Upper lobe of left lung (tissue), 6 donors: ENCODE measurements at places on chromosomes 2 and 18.

DNA sequence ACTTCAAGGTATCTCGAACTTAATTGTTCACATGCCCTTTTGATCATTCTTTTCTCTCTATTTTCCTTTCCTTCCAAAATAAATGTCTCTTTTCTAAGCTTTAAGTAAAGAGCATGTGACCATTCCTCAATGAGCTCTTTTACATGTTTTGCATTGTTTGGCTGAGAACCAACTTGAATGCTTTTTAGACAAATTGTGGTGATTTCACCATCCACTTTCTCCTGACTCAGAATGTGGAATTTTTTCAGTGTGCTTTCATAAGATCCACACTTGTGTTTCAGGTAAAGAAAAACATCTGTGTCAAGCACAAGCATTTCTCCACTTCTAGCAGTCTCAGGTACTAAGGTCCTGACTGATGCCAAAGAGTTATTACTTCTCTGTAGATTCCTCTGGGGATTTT is 10.7 kb downstream of the RBM43 start:
- no peak for DNase-seq

GRCh38 chr2:213317929-213318328 is 33.7 kb downstream of the SPAG16 start:
- DNase-seq: no peak

DNA sequence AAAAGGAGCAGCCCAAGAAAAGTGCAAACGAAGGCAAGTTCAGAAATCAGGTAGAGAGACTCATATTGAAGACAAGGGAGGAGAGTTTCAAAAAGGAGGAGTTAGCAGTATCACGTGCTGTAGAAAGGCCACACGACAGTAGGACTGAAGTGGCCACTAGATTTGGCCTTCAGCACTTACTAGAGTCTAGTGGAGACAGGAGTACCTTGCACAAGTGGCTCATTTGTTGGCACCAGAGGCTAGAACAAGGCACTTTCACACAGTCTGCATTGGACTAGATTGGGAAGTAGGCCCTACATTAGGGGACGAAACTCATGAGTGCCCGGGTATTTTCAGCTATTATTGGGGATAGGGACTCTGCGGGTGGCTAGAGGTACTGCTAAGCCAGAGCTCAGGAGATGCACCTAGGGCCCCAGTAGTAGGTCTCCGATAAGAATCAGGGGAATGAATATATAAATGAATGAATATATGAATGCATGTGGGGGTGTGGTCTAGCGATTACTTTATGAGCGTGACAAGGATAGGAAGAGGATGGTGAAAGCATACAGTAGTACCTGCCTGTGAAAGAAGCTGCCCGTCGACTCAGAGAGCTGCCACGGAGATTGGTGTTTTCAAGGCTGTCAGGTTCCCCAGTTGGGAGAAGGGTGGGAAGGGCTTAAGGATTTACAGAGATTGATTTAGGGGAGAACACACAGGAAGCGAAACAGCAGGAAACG is 1.4 kb upstream of the NCOA1 start:
- no peak for DNase-seq

DNA sequence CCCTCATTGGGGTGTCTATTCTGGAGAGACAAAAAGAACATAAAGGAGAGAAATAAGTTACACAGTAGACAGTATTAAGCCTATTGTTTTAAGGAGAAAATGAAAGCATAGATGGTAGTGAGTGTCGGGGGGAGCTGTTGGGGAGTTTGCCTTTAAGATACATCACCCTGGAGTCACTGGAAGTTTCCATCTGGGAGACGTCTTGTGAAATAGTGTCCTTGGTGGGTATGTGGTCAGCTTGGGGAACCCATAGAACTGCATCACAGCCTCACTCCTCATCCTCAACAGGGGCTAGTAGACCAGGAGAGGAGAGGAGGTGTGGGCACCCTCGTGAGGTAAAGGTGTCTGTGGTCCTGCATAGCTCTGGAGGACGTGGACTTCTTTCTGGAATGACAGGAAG is 60.6 kb downstream of the RNF144A start:
- no peak for DNase-seq

DNA sequence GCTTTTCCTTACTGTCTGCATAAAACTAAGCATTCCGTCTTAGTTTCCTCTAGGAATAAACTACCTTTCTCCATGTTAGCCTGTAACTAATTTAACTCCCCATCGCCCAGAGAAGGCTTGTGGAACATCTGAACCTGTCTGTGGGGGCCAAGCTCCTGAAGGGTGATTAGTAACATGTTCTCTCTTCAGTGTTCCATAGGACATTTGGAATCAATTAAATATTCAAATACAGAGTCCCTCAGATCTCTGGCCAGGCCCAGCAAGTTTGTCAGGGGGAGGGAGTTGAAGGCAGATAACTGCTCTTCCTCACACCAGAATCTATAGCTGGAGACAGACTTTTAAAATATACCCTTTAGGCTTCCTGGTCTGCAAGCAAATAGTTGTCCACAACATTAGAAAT is 8.8 kb downstream of the RDH14 start:
- DNase-seq: no peak

DNA sequence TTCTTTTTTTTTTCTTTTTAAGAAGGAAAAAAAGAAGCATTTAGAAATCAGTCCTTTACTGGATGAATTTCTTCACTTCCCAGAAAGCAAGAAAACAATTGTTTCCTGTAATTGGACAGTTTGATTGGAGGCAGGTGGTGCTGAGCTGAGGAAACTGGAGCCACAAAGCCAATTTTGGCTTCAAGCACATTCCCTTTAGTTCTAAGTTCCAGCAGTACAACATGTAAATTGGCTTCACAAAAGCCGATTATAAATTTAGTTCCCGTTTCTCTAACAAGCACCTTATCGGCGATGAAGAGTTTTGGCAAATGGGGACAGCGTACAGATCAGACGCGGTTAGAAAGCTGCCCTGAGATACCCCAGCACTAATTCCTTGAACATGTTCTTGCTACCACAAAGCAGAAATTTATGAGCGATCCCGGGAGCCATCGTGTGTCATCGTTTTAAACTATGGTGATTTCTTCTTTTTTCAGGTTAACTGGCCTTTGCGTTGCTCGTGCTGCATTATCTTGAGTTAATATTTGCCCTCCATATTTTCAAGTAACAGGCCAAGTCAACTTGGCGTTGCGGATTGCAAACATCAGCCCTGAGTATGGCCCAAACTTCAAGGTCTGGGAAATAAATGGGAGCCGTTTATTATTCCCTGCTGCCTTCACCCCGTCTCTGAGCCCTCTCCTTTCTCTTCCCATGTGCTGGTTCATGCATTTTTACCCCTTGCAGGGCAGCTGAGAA is 190.4 kb upstream of the ID2 start:
- DNase-seq: no peak

DNA sequence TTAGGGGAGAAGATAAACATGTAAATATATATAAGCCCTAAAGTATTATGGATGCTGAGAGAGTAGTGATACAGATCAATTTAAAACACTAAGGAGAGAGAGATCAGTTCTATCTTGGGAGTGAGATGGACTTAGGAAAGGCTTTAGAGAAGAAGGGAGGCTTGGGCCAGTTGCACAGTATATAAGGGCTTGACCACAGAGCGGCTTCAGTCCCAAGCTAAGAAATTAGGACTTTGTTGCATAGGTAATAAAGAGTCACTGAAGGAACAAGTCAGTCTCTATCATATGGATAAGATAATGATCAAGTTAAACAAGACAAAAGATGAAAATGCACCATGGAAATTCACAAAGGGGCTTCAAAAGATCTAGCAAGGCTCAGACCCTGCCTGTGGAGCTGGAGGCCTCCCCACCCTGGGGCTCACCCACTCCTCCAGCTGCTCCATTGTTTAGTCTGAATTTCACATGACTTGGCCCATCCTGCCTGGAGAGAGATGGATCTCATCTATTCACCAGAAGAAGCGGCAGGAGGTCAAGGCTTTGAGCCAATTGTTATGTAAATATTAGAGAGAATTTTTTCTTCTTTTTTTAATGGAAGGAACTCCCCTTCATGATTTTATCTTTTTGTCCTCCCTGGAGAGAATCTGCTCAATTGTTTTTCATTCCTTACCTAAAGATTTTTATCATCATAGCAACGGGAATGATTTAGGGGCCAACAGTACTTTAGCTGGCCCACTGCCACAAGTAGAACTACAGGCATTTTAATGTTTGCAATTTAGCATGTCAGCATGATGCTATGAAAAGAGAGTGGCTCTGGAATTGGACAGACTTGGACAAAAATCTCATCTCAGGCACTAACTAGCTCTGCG is 44.0 kb downstream of the GYPC start:
- DNase-seq: no peak

DNA sequence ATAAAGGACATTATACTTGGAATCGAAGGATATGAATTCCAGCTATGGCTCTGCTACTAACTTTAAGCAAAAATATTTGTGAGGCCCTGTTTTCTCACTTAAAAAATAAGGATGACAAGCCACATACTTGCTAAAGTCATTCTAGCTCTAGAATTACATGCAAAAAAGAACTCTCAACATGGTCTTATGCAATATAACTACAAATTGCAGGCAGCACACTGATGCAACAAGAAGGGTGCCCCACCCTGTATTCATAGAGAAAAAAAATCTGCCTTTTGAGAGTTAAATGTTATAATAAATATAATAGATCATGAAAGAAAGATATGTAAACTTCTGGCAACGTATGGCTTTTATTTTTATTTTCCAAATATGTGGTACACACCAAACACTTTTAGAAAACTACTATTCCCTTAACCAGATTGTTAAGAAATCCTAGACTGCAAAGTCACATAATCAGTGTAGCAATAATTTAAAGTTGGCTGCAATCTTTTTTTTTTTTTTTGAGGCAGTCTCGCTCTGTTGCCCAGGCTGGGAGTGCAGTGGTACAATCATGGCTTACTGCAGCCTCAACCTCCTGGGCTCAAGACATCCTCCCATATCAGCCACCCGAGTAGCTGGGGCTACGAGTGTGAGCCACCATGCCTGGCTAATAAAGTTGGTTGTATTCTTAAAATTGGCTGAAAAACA is 40.2 kb upstream of the WDSUB1 start:
- DNase-seq: no peak

DNA sequence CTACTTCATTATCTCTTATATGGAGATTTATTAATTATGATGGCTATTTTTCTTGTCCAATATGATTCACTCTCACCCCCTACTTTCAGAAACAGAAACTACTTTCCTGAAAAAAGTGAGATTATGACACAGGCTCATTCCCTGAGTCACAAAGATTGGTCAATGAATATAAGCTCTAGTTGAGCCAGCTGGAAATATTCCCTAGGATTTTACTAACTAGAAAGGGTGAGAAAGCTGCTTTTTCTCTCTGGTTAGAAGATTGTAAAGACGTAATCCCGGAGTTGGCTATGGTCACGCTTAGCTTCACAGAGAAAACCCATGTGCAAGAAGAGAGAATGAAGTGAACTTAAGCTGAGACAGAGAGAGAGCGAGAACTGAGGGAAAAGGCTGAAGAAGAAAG is 223.7 kb upstream of the SMAD7 start:
- DNase-seq: no peak

DNA sequence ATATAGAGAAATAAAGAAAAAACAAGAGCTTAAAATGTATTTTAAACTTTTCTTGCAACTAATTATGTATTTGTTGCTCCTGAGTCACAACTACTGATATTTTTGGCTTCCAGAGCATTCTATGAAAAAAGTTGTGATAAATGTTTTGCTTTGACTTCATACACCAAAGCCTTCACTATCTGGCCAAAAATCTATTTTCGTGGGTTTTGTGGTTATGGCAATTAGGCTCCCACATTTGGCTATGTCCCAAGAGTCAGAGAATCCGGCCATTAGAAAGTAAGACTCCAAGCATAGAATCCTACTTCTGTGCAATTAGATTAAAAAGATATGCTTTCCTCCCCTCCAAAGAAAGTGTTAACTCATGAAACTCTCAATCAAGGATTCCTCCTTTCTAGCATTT is 1456.1 kb upstream of the ACVR2A start:
- DNase-seq: no peak

DNA sequence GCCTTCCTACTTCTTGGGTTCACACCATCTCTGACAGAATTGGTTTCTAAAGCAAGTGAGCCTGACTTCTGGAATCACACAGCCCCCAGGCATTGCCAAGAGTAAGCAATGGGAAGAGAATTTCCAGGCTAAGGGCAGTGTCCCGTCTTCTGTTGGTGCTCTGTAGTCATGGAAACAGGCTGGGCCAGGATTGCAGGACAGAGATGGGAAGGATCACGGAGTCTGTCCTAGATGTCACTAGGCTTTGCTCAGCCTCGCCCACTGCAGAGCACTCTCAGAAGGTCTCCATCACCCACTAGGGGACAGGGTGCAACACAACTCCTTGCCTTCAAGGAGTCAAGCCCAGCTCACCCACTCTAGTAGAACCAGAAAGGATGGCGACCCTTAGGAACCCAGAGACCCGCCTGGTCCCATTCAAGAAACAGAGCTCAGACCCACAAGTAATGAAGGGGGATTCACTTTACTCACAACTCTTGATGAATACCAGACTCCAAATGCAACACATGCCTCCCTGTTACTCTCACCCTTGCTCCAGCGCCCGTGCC is 48.6 kb upstream of the TEX51 start:
- no peak for DNase-seq

DNA sequence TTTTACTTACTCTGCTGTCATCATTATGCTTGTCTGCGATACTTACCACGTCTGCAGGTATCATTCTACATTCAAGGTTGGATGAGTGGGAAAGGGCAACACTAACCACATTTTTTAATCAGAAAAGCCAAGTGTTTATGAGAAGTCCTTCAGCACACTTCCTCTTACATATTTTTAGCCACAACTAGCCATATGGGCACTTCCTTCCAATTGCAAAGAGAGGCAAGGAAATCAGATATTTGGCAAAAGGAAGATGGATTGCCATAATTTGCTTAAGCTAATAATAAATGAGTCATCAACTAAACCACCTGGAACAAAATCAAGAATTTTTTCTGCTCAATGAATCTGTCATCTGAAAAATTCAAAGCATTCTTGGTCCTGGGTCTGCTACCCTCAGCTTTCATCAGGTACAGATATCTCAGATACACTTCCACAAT is 16.7 kb upstream of the MRO start:
- DNase-seq: peak; percentile 42

DNA sequence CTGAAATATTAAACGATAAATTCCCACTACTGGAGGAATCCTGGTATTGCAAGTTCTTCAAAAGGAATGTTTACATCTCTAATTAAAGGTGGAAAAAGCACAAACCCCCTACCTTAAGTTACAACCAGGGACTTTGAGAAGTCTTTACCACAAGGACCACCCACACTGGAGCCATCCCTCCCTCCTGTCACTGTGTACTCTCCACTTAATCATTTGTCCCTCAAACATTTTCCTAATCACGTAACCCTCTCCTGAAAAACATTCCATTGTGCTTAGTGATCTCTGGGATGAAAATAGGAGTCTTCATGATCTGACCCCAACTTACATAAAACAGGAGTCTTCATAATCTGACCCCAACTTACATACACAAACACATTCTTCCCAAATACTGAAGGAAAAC is 85.7 kb downstream of the SUCLG1 start:
- no peak for DNase-seq

DNA sequence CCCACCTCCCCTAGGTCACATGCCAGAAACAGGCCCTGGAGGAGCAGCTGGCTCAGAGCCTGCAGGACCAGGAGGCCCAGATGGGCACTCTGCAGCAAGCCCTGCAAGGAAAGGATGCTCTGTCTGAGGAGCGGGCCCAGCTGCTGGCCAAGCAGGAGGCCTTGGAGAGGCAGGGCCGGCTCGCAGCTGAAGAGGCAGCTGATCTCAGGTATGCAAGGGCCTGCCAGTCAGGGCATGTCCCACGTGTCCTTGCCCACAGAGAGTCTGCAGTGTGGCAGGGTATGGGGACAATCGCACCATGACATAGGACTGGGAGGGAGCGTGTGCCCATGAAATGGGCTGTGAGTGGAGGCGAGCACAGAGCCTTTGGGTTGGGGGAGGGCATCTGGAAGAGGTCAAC is 39.9 kb downstream of the CROCC2 start:
- DNase-seq: no peak

- no peak for DNase-seq
Measured at GRCh38 chr2:127523269-127523939, 2.9 kb downstream of the IWS1 start.
